Breast epithelium (tissue), 4 donors: ENCODE measurements at places on chromosomes 2 and 18.

DNA sequence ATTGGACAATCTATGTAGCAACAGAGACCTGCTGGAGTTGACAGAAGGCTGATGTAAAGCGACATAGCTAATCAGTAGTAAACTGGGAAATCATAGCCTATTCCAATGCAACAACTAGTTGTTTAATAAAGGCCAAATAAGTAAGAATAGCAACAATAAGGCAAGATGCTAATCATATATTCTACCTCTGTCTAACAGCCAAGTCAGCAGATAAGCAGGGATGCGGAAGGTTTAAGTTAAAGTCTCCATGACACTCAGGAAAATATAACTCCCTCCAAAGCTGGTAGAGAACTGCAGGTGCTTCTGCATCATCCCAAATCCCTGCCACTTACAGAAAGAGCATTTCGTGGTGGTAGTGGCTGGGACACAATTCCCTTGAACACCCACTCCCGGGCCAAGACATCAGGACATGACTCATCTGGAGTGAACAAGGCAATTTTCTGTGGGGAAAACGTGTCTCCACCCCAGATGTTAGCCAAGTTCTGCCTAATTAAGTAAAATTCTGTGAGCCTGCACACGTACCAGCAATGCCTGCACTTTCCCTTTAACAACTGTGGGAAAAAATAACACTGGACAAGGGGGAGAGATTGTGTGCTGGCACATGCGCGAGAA, 413.6 kb upstream of the ID2 start:
- DNase-seq = no peak

DNA sequence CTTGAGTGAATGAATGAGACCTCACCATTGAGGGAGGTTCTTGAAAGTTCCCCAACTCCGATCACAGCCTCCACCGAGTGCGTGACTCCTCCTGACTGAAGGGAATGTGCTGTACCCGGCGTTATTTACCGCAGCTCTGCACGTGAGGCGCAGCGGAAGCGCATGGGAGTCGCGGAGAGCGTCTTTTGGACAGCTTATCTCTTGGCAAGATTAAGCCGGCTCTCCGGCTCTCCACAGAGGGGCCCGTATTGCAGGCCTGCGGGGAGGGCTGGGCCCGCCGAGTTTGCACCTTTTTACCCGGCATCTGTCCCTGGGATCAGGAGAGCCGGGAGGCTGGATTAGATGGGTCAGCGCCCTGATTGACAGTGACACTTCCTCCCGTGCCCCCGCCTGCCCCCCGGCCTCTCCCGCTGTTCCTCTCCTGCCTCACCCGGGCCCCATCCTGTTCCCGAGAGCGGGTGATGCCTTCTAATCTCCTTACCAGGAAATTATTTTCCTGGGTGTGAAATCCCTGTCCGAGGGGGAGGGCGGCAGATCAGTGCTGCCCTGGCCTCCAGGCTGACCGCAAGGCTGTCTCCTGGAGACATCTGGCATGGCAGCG, 176.3 kb downstream of the INHBB start:
- DNase-seq = no peak

DNA sequence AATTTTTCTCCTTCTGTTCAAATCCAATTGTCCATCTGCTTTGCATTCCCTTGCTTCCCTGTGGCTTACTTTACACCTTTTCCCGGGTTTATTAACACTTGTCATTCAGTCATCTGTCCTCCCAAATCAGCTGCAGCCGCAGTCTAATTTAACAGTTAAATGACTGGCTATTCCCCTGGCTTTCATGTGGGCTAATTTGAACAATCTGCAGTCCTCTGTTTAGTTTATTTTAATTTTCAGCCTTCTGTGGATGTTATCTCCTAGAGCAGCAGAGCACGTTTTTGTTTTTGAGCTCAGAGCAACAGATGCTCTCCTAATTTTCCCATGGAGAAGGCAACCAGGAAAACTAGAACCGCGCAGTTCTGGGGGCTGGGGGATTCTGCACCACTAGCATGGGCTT, 55.0 kb downstream of the MEP1B start:
- DNase-seq = no peak

GRCh38 chr2:9405636-9406035, 17.7 kb downstream of the ITGB1BP1 start:
- DNase-seq = no peak

GRCh38 chr18:42184685-42185477, 229.8 kb downstream of the PIK3C3 start:
- DNase-seq = no peak

- DNase-seq = no peak
These were observed 703.4 kb upstream of the LINC00305 start for GRCh38 chr18:64852281-64852680.

GRCh38 chr2:32905270-32905669, 41.5 kb upstream of the LTBP1 start:
- DNase-seq = no peak

- DNase-seq = no peak
These were observed 23.4 kb downstream of the LCLAT1 start for GRCh38 chr2:30470426-30470825.

- DNase-seq = no peak
These were observed 1.5 kb downstream of the DLX2 start for GRCh38 chr2:172100935-172101820.

DNA sequence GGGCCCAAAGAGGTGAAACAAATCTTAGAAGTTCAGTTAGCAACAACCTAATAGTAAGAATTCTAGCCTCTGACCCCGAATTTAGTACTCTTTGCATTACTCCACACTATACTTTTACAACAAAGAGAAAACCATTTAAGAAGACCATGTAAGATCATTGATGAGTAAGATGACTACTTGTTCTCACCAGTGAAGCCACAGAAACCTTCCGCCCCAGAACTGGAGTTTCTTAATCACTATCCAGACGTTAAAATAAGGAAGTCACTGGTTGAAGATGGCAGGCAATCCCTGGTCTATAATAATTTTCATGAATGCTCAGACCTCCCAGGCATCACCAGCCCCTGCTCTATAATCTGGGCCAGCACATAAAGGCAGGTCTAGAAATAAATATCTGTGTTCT, 95.0 kb downstream of the TMEM163 start:
- no peak for DNase-seq

DNA sequence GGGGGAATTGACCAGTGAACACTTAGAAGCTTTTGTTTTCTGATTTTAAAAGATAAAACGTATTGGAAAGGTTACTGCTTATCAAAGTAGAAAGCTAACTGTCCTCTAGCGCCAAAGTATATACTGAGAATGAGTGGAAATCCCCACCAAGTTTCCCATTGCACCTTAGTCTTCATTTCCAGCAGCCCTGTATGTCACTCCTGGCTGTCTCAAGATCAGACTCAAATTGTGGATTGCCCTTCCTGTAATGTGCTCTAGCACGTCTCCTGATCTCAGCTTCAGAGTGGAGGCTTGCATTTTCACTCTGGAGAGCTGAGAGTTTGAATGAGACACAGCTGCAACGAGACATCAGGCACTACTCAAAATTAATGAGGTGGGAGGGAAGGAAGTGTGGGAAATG, 26.6 kb downstream of the MFF start:
- no peak for DNase-seq

DNA sequence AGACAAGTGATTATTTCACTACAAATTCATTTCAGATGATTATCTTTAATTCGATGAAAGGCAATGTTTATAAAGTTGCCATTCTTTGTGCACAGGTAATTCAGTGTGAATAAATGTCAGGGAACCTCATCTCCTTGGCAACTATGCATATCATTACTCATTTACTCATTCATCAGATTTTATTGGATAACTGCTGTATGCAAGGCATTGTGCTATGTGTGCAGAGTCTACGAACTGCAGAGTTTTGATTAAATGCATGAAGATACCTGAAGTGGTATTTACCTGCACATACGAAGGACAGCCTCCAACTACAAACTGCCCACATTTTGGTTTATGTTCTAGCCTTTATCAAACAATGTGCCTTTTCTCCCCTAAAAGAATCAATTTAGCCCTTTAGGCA, 3.5 kb downstream of the RND3 start:
- no peak for DNase-seq
